ENCODE measurements at places on chromosomes 12 and 14.

DNA sequence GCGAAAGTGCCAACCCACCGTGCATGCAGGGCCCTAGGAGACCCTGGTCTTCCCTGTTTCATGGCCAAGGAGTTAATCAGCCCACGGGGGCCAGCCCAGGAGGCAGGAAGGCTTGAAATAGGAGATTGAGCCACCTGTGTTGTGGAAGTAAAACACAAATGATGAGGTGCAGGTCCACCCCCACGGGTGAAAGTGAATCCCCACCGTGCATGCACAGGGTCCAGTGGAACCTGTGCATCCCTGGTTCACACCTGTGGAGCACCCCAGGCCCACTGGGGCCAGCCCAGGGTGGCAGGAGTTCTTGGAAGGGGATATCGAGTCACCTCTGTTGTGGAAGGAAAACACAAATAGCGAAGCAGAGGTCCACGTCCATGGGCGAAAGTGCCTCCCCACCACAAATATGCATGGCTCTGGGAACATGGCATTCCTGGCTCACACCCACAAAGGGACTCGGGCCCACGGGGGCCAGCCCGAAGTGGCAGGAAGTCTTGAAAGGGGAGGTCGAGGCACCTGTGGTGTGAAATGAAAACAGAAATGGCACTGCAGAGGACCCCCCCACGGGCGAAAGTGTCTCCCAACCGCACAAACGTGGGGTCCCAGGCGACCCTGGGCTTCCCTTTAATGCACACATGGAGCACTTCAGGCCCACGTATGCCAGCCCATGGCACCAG lies 381.5 kb downstream of the ALG10 start:
- DNase-seq = no peak

DNA sequence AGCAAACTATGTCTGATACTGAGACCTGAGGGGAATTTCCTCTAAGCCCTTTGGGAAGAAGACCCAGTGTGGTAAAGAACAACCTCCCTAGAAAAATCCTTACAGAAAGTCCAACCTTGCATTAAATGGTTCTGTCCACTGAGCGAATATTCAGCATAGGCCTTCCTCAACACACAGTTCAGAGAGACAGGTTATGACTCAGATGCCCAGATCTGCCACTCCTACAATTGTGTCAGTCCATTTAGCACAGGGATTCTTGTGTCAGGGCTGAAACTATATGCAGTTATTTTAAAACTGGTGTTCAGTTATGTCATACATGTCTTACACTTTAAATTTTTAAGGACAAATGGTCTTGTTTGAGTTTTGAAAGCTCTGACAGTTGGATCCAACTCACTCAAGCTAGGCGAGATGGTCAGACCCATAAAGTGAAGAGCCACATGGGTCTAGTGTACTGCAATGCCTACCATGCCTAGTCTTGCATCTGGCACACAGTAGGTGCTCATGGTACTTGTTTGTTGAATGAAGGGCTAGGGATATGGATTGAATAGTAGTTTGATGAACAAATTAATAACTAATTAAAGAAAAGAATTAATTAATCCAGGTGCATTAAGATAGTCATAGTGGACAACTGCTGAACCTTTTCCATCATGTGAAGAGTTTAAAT lies 207.5 kb upstream of the PWP1 start:
- no peak for DNase-seq

DNA sequence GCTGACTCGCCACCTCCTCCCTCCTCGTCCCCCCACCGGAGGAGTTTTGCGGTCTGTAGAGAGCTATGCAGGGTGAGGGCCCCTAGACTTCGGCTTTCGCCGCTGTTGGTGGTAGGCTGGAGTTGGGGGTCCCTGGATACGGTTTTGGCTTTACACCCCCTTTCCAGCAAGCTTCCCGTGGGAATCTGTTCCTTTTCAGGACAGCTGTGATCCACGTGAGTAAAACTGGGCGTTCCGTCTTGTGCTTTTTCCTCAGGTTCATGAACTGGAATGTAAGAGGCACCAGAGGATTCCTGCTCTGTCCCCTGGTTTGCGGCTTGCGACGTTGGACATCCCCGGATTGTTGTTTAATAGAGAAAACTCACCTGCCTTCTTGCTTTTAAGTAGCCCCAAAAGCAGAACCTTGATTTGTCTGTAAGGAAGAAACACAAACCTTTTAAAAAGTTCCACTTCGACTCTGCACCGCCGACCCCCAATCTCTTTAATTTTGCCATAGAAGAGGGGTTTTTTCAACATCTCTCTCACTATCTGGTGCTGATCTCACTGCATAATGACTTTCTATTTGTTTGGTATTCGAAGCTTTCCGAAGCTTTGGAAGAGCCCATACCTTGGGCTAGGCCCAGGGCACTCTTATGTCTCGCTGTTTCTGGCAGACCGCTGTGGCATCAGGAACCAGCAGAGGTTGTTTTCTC lies 490 bp downstream of the PRORP start:
- peak; percentile 4 for DNase-seq

GRCh38 chr12:131177599-131177998 lies 223.9 kb downstream of the ADGRD1 start:
- DNase-seq = no peak
